Choroid plexus epithelial cell (primary cell): ENCODE measurements at places on chromosomes 3 and 15.
A peak's percentile ranks its signal among the peaks of the same experiment; 100 is the strongest.

- DNase-seq, result no peak
Observed at GRCh38 chr3:197513953-197514785, 41.6 kb downstream of the BDH1 start.

DNA sequence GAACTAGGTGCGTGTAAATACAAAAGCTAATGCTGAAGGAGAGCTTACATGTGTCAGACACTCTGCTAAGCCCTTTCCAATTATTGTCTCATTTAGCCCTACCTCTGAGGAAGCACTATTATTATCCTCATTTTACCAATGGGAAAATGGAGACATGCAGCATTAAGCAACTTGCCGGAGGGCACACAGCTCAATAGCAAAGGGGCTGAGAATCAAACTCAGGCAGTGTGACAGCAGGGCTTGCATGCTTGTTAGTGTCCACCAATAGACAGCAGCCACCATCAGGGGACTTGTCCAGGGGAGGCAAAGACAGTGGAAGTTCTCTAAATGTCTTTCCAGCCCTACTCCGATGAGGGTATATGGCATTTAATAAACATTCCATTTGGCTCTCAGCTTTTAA is 548.6 kb downstream of the MAGI1 start:
- no peak for DNase-seq

GRCh38 chr3:117063930-117064329 is 354.4 kb downstream of the TUSC7 start:
- DNase-seq, result peak; percentile 25

- peak; percentile 96 for DNase-seq
Observed at GRCh38 chr15:49848282-49848724, 227.5 kb downstream of the DTWD1 start.

GRCh38 chr15:97301166-97301565 is 659.3 kb upstream of the ARRDC4 start:
- no peak for DNase-seq

DNA sequence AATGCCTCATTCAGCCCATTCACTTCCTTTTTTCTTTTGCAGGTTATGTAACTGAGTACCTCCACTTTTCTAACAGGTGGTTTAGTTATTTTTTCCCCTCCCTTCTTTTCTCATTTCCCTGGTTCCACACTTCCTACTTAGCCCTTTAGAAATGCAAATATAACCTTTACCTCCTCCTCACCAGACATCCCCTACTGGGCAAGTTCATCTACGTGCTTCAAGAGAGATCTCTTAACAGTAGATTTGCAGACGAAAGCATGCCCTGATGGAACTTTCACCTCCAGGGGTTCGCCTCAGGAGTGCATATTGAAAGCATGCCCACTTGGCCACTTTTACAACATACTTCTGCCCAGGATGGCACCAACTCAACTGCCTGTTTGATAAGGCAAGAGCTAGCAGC is 314.1 kb upstream of the LRRC3B start:
- no peak for DNase-seq

DNA sequence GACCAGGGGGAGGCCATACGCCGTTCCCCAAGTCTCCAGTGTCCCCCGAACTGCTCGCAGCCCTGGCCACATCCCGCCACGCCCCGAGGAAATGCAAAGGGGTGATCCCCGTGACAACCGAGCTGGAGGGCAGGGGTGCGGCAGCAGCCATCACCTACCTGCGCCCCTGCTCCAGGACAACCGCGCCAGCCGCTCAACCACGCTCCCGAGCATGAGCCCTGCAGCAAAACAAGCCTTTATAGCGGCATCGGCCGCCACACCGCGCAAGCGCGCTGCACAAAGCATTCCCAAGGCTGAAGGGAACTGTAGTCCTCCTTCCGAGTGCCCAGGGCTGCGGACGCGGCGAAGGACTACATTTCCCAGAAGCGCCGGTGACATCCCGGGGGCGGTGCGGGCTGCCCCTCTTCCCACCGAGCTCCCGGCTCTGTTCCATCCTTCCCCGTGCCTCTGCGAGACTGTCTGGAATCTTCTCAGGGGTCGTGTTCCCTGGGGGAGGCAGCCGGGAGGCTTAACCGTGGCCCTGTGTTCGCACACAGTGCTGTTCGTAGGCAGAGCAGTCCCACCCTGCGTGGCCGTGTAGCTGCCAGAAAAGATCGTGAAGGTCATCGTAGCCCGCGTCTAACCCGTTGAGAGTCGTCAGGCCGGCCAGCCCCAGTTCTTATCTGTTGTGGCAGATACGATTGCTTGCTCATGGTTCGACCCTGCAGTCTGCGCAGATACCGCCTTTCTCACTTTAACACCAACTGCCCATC is at the start of gene ABCC5:
Gene ABCC5, minus strand, starts transcription at position 213 of the 752 bp plus-strand sequence. CDS start 3,492 bp downstream, outside the sequence.
- DNase-seq, result peak; percentile 95

GRCh38 chr3:10240799-10241198 is 7.5 kb upstream of the TATDN2 start:
- no peak for DNase-seq

DNA sequence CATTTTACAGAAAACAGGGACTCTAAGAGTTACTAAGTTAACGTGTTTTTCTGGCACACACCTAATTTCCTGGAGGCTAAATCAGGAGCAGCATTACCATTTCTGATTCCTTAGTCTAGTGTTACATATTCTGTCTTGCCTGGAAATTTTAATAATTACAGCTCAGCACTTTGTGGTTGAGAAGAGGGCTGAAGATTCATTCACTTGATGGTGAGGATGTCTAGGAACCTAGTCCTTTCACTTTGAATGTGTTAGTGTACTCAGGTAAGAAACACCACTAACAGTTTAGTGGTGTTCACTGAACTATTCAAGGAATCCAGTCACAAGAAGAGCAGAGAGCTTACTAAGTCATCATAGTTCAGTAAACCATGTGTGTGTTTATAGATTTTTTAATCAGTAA is 102.8 kb downstream of the STT3B start:
- peak; percentile 16 for DNase-seq

GRCh38 chr3:8856721-8857120 is 87.3 kb upstream of the OXTR start:
- DNase-seq, result peak; percentile 75

DNA sequence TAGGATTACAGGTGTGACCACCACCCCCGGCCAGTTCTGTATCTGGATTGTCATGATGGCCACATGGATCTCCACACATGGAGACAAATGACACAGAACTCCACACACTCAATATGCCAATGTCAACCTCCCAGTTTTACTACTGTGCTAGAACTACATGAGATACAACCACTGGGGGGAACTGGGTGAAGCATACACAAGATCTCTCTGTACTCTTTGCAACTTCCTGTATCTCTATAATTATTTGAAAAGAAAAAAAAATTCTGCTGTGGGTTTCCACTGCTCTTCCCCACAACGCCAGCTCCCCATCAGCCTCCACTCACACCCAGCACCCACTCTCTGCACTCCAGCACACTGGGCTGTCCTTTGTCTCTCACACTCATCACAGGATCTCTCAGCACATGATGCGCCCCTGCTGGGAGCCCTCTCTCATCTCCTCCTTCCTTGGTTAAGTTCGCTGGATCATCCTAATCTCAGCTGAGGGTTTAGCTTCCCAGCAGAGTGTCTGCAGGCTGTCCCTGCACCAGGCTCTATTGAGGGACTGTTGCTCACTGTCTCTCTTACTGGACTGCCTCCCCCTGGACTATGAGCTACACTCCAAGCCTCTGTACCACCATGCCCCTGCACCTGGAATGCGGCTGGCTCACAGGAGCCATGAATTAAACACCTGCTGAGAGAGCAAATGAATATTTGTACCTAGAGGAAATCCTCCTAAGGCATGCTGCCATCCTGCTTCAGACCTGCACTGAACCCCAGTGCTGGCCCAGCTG is 10.7 kb upstream of the RAB43 start:
- no peak for DNase-seq

DNA sequence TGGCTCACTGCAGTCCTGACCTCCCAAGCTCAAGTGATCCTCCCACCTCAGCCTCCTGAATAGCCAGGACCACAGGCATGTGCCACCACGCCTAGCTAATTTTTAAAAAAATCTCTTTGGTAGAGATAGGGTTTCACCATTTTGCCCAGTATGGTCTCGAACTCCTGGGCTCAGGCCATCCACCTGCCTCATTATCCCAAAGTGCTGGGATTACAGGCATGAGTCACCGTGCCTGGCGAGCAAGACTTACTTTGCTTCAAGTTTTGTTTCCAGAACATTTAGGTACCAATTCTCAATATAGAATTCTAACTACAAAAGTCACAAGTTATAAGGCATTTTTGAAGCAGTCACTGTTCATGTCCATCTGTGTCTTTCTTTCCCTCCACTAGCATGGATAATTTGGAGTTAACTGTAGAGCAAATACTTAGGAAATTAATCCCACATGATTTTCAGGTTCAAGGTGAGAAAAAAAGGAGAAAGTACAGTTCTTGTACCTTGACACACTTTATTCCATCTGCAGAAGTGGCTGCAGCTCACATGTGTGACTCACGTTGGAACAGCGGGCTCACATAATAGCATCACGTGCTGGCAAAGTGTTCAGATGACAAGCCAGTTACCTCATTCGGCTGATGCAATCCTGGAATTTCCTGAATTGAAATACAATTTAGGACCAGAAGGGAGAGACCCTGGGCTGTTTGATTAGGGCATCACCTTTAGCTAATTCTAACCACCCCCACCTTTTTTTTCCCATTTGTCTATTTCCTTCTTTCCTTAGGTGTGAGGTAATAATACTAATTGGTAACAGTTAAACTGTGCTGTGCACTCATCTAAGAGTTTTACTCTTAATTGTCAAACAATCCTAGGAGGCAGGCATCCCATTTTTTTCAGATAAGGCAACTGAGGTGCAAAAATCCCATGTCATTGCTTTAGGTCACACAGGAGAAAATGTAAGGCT is 46.9 kb upstream of the NEDD4 start:
- DNase-seq, result peak; percentile 97

DNA sequence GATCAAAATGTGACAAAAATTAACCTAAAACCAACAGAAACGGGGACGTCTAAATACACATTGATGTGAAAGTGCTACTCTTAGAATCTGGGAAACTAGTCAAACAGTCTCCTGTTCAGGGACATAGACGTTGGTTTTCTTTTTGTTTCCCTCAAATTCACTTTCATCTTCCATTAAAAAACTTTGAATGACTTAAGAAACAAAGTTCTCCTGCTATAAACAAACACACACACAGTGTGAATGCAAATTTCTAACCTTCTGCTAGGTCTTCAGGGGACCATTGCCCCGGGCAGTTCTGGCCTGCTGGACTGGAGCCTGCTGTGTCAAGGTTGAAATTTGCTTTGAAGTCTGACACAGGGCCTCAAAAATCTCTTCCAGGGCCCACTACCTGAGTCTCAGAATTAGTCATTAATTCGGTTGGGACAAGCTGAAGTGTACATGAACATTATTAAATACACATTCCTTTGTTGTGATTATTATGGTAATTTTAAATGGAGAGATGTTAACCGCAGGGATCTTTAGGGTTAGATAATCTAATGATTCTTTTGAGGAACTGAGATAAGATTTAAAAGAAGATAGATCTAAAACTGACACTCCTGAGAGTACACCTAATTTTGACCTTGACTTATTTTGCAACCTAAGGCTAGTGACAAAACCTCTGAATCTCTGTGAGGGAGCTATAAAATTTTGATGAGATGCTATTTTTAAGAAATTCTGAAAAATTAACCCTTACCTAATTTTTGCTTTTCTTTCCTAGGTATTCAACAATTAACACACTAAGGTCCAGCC is 1260.4 kb downstream of the ROBO1 start:
- no peak for DNase-seq

DNA sequence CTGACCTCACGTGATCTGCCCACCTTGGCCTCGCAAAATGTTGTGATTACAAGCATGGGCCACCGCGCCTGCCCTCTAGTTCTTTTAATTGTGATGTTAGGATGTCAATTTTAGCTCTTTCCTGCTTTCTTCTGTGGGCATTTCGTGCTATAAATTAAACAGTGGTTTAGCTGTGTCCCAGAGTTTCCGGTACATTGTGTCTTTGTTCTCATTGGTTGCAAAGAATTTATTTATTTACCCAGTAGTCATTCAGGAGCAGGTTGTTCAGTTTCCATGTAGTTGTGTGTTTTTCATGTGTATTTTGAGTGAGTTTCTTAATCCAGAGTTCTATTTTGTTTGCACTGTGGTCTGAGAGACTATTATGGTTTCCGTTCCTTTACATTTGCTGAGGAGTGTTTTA is 30.1 kb downstream of the MYRIP start:
- no peak for DNase-seq

- peak; percentile 70 for DNase-seq
Observed at GRCh38 chr15:95857124-95857757, 473.3 kb upstream of the NR2F2 start.

DNA sequence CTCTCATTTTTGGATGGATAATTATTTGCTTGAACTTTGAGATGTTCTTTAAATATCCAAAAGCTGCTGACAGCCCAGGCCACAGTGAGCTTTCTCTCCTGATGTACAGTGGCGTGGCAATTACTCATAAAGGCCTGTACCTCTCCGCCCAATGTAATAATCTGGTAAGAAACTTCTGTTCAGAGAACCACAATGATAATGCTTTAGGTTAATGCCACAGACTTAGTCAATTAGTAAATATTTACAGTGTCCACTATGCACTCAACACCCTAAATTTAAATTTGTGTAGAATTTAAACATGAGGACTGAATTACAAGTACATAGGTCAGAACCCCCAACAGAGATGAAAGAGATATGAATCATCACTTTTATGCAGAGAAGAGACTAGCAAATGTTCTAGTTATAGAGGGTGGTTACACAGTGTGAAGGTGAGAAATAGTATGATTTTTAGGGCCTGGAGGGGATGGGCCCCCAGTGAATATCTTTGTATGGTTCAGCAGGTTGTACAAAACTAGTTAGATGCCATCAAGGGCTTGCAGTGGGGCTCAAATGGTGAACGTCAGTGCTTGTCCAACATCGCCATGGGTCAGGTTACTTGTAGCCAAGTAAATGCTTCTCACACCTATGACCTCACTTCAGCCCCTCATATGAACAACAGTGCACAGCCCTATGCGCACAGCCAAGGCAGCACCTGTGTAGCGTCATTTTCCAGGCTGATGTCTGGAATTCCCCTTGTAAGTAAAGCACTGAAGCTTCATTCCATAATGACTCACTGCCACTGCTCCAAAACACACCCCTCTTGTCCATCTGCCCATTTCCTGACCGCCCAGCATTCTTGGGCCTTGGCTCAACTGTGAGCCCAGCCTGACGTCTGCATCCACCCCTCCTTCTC is 13.3 kb downstream of the ABHD2 start:
- peak; percentile 98 for DNase-seq

GRCh38 chr3:42080453-42080872 is 10.7 kb upstream of the TRAK1 start:
- peak; percentile 62 for DNase-seq

GRCh38 chr3:105806359-105806758 is 62.5 kb downstream of the CBLB start:
- peak; percentile 61 for DNase-seq

GRCh38 chr15:31338879-31339557 is 12.4 kb downstream of the KLF13 start:
- DNase-seq, result peak; percentile 67

DNA sequence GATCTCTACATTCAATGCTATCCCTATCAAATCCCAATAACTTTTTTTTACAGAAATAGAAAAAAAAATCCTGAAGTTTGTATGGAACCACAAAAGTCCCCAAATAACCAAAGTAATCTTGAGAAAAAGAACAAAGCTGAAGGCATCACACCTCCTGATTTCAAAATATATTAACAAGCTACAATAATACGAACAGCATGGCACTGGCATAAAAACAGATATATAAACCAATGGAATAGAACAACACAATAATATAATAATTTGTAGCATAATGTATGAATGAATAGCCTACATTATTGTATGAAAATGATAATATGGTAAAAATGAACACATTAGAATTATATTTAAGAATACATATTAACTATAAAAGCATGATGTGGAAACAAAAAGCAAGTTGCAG is 76.7 kb upstream of the TMC3 start:
- no peak for DNase-seq

GRCh38 chr15:72231833-72232478 is 966 bp upstream of the PKM start:
- DNase-seq, result peak; percentile 90

- DNase-seq, result no peak
Observed at GRCh38 chr15:49115062-49115461, 40.3 kb downstream of the COPS2 start.
